ENCODE measurements at places on chromosomes 13 and 19.

DNA sequence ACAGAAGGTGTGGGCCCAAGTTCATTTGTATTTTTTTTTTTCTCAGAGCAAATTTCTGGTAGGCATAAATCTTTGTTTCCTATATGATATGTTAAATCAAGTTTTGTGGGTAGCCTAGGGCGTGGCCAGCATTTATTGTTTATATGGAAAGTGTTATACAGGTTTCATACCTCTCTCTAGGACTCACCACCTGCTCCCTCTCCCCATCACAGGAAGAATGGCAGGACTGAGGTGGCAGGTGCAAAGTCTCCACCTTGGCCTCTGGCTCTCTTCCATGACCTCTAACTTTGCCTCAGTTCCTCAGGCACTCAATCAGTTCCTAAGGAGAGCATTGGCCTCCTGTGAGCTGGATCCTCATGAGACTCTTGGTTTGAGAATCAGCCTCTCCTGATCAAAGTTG, 172.3 kb upstream of the TSC22D1 start:
- no peak for DNase-seq

- DNase-seq = no peak
These were observed 263 bp downstream of the RHPN2 start for GRCh38 chr19:33064458-33064791.

GRCh38 chr13:77351315-77351714, 24.4 kb upstream of the MYCBP2 start:
- DNase-seq = no peak

GRCh38 chr19:40603071-40603388, 1.9 kb downstream of the LTBP4 start:
- DNase-seq = no peak

DNA sequence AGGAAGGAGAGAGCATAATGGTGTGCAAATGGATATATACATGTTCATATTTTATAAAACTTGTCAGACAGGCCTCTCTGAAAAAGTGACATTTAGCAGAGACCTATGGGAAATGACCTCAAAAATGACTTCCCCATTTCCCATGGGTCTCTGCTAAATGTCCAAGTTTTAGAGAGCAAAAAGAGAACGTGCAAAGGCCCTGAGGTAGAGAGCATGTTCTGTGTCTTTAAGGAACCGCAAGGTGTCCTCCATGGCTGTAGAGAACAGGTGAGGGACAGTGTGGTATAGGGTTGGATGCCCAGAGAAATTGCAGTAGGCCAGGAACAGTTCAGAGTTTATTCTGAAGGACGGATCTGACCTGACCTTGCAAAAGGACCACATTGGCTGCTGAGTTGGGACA, 113.2 kb upstream of the RNF113B start:
- no peak for DNase-seq

GRCh38 chr13:104782741-104783140, 1716.5 kb upstream of the SLC10A2 start:
- DNase-seq = no peak

- DNase-seq = no peak
These were observed 14.8 kb upstream of the MTUS2 start for GRCh38 chr13:28805193-28805819.

DNA sequence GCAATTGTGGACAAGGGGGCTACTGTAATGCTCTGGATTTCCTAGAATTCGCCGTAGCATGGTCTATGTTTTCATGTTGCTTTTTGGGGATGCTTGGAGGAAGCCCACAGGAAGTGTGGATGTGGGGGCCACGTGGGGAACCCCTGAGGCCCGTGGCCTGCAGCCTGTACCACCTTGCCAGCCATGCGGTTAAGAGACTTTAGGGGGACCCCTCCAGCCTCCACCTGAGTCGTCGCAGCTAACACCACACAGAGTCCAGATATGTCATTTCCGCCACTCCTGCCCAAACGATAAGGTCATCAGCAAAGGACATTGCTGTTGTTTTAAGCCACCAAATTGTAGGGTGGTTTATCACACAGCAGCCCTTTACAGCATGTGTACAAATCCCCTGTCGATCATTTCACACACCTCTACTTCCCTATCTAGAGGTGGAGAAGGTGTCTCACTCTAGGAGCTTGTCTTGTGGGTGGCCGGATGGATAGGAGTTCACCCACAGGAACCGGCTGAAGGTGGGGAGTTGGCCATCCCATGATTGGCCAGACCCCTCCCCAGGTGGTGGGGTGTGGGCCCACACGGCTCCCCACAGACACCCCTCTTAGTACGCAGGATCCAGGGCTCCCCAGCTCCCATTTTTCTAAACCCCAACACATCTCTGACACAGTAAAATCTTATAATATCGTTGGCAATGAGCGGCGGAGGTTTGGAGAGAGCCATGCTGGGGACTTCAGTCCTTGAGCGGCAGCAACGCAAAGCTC, 226.7 kb downstream of the TEX29 start:
- DNase-seq = no peak

GRCh38 chr19:7460562-7460966, 28.3 kb downstream of the PEX11G start:
- no peak for DNase-seq

- DNase-seq = no peak
These were observed 147.1 kb upstream of the SOX1 start for GRCh38 chr13:111919849-111920248.

DNA sequence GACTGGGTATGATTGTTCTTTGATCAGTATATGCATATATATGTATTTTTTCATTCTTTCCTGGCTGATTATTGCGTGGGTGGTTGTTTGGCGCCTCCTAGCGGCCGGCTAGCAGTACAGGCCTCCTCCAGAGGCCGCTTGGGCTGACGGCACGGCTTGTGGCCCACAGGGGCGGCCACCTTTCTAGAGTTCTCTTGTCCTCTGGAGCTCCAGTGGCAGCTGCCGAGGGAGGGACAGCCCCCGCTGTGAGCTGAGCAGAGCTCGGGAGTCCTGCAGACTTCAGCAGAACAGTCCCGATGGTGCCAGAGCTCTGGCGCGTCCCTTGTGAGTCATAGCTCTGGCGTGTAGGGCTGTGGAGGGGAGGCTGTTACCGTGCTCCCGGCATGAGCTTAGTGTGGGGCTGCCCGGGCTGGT, 22.5 kb upstream of the ZNF429 start:
- DNase-seq = no peak

DNA sequence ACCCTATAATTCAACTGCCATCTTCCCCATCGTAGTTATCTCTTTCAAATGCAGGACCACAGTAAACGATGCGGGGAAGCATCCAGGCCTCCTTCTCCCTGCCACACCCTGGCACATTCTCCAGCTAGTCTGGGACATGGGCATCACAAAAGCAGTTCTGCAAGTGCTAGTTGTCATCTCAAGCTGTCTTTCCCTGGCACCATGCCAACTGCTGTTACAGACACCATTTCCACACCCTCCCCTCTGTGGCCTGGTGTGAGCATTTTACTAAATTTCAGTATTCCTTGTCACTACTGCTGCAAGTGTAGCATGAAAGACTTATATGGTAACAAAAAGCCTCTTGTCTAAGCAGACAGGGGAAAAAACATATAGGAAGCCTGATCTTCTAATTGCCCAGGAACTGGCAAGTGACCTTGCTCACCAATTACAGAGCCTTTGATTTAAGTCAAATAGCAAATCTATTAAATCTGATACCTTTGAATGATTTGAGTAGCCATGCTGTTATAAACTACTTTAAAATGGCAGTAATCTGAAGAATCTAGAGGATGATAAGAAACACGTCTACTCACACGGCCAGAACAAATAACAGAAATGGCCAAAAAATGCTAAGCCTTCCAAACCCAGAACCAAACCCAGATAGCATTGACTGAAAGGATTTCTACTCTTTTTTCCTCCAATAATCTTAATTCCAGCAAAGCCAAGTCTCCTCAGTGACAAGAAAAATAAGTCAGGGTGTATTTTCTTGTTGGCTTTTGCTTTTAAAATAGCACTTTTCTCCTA, 179.0 kb downstream of the NUFIP1 start:
- no peak for DNase-seq

- DNase-seq = no peak
These were observed 27.9 kb downstream of the MIPEP start for GRCh38 chr13:23861310-23861709.

GRCh38 chr19:5081443-5082161, 112.7 kb downstream of the KDM4B start:
- no peak for DNase-seq

DNA sequence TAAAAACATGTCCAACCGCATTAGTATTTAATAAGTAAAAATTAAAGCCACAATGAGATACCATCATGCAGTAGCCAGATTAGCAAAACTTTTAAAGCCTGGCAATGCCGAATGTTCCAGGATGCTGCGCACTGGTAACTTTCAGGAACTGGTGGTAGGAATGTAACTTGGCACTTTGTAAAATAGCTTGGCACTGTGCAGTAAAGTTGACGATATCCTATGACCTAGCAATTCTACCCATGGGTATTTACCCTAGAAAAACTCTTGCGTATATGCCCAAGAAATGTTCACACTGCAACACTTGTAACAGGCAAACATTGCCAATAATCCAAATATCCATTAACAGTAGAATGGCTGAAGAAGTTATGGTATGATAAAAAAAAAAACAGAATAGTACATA, 97.7 kb downstream of the SPACA7 start:
- no peak for DNase-seq

- no peak for DNase-seq
These were observed 65.0 kb upstream of the GTF2F2 start for GRCh38 chr13:45055198-45055901.
